NCI-H69 (cell line): ENCODE measurements at places on chromosomes 12 and 14.

GRCh38 chr12:30529489-30530269 lies 166.0 kb downstream of the IPO8 start:
- DNase-seq: no peak

DNA sequence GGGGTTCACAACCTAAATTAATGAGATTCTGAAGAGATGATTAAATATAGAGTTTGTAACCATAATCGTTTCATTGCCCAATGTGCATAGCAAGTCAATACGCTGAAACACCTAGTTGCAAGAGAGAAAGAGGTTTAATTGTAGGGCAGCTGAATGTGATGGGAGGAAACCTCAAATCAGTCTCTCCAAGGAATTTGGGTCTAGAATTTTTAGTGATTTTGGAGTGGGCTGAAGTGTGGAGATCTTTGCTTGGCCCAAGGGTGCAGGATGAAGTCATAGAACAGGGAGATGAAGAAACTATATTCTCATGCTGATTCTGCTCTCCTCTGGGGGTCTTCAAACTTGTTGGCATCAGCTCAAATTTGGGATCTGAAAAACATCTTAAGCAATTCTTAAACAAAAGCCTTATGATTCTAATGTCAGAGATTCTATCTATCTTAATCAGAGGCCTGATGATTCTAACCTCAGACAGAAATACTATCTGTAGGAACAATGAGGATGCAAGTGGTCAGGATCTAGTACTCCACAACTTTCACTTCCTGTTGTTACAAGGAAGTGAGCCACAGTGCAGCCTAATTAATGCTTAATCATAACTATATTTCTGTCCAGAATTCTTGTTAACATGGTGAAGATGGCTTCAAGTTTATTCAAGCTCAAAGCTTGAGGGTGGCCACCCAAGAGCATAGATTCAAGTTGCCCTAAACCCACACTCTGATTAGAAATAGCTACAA lies 80.2 kb upstream of the FUT8 start:
- DNase-seq: no peak

DNA sequence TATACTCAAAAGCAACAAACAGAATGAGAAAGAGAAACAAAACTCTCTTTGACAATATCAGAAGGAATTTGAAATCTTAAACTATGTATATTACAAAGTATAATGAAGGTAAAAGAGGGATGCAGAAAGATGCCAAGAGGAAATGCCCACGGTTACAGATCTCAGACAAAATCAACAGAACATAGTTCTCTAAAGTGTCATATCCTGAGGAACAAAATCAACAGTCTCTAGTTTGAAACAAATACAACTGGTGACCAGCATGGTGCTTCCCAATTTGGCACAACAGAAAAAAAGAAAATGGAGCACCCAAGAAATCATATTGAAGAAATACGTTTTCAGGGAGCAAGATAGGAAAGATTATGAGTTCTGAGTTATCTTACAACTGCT lies 116.5 kb downstream of the METTL25 start:
- DNase-seq: no peak

DNA sequence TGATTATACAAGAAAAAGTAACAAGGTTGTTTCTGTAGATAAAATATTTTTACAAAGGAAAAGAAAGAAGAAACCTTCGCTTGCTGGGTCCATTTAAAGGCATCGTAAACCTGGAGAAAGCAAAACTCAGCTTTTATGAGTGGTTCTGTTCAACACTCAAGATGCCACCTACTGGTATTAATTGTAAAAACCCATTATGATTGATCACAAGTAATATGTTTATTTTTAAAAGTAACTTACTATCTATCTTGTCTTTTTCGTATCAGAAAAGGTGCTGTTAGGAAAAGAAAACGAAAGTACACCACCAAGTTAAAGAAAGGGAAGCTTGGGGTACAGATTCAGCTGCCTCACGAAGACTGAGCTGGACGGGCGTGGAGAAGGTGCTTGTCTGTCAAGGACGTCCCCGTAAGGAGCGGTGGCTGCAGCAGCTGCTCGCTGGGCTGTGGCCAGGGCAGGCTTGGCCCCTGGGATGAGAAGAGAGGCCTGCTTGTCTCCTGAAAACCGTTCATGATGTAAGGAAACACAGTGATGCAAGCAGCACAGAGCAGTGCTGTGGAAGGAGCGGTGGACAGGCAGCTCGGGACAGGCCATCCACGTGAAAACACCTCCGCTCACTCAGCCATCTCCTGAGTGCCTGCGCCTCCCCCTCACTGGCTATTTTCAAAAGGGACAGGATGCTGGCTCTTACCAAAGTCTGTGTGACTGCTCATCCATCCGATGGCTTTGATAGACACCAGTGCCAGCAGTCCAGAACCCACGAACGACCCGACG lies 25.0 kb downstream of the SLC15A4 start:
- no peak for DNase-seq

GRCh38 chr14:22689199-22689598 lies 45.0 kb upstream of the OR6J1 start:
- no peak for DNase-seq

- no peak for DNase-seq
Measured at GRCh38 chr12:104303538-104304151, at the start of gene EID3. TSS of gene EID3 (plus strand) at chr12:104303739. CDS start at chr12:104303935, 196 bp downstream.

- DNase-seq: no peak
Measured at GRCh38 chr12:14900521-14901227, 15.0 kb upstream of the MGP start.

DNA sequence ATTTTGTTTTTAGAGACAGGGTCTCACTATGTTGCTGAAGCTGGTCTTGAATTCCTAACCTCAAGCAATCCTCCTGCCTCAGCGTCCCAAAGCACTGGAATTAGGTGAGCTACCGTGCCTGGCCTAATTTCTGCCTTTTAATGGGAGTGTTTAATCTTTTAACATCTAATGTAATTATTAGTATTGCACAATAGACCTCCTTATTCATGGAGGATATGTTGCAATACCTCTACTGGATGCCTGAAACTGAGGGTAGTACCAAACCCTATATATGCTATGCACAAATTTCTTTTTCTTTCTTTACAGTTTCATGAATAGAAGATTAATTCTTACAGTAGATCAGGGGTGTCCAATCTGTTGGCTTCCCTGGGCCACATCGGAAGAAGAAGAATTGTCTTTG lies 47.8 kb downstream of the MYRFL start:
- no peak for DNase-seq

DNA sequence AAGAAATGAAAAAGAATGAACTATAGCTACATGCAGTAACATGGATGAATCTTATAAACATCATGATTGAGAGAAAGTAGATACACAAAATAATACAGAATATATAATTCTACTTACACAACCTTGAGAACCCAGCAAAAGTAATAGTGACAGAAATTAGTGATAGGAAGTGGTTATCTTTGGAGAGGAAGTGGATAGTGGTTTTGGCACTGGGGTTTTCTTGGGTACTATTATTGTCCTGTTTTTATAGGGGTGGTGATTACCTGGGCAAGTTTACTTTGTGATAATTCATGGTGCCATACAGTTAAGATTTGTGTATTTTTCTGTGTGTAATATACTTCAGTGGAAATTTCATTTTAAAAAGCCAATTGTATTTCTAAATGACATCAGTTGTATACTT lies 352.7 kb downstream of the AEBP2 start:
- DNase-seq: no peak

DNA sequence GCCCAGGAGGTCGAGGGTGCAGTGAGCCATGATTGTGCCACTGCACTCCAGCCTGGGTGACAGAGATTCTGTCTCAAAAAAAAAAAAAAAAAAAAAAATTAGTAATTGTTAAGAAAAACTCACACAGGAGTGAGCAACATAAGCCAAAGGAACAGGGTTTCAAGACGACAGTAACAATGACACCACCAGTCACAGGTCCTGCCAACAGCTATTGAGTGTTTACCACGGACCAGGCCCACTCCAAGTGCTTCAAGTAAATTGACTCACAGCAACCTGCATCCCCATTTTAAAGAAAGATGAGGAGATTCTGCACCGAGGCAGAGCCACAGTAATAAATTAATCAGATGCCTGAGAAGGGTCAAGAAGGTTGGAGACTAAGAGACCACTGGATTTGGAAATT lies 194.5 kb downstream of the DPF3 start:
- DNase-seq: no peak

GRCh38 chr12:96447256-96447655 lies 42.1 kb upstream of the CFAP54 start:
- DNase-seq: no peak

DNA sequence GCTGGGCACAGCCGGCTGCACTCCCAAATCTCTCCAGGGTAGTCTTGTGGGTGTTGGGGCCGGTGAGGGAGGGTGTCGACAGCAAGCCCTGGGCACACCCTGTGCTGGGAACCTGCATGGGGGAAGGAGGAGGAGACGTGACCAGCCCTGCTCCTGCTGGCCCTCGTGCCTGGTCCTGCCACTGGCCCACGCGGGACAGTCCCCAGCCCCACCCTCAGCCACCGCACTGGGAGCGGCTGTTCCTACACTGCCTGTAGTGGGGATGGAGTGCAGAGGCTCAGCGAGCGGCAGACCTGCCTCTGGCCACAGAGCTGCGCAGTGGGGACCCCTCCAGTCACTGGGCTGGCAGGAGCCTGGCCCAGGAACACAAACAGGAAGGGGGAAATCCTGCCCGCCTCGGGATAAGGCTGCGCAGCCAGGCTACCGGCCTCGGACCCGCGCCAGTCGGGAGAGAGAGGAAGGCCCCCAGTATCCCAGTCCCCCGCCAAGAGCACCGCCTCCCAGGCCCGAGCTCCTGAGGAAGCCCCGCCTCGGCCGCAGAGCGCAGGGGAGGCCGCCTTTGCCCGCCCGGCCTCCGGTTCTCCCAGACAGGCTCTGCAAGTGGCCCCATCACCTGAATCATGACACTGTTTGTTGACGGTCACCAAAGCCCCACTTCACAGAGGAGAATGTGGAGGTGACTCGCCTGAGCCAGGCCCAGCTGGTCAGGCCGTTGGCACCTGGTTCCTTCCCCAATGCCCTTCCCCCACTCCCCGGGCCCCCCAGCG lies 10.6 kb downstream of the AHNAK2 start:
- DNase-seq: peak; percentile 74

DNA sequence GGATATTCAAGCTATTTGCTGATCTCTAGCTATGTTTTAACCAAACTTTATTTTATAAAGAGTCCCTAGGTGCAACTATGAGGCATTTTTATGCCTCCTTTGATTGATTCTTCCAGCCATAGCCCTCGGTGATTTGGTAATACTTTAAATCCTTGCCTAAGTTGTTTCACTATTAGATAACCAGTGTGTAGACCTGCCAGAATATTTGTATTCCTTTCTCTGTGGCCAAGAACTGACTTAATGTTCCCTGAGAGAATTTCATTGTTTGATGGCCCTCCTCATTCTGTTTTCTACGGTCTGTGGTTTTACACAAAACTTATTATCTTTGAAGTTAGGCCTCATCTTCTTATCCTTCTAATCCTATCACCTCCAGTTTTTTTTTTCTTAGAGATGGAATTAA lies 109.7 kb upstream of the MDGA2 start:
- no peak for DNase-seq

DNA sequence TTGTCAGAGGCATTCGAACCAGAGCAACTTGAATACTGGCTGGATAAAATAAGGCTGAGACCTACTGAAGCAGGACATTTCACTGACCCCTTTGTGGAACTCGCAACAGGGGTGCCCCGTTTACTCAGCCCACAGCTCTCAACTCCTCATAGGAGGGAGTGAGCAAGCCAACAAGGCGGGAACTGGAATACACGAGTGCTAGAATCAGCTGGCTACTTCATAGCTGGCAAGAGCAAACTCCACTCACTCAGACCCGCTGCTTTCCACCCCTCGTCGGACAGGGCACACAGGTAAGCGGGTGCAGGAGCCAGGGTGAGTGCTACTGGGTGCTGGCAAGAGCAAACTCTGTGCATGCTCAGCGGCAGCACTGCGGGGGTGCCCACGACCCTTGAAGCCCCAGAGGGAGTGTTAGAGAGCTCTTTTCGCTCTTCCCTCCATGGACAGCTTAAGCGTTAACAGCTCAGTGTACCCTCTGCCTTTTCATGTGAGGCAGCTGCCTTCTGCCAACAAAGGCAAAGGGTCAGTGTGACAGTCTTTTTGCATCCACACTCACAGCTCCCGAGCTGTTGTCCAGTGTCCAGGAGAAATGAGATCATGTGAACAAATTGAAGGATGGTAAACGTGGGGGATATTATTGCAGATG lies 15.7 kb downstream of the CAPZA3 start:
- DNase-seq: no peak

DNA sequence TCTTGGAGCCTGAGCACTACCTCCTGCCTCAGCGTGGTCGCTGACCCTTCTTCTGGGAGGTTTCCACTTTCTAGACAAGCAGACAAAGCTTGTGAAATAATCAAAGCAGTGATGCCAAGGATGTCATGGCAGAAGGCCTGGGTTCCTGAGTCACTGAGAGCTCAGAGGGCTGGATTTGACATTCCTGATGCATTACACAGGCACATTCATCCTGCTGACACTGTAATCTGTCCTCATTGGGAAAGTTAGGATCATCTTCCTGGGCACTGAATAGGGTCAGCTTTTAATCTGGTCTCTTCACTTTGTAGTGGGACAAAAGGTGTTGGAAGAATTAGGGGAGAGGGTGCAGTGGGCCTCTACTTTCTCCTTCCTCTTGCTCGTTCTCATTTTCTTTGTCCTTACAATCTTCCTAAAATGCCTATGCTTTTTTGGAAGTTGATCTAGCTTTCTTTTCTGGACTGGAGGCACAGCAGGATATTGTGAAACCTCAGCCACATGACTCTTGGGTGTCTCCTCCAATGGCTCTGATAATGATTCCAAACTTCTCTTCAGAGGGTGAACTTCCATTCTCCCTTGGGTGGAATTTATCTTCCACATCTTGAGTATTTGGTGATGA lies 29.6 kb downstream of the EEA1 start:
- DNase-seq: no peak

- no peak for DNase-seq
Measured at GRCh38 chr14:65156568-65157366, 54.5 kb upstream of the MAX start.

DNA sequence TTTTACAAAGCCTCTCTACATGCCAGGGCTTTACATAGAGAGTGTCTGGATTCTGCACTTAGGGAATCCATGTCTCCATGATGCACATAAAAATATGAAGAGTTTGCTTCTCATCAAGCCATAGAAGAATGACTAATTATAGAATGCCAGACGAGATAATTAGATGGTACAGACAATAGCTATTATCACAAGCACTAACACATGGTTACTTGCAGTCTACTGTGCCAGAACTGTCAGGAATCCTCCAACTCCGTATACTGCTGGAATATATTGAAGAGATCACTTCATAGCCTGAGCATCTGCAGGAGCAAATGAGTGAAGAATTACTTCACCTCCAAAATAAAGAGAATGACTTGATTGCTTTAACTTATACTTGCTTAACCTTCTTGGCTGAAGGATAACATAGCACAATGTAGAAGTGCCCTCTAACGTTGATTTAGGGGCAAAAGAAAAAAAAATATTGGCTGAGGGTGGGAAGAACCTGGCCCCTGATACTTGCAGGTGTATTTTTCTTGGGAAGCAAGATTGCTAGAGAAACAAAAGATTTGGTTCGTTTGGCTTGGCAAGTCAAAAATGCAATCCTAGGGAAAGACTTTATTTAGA lies 272.8 kb upstream of the FAR2 start:
- DNase-seq: no peak

- peak; percentile 84 for DNase-seq
Measured at GRCh38 chr12:52818388-52818787, 4.5 kb upstream of the KRT4 start.

GRCh38 chr14:89807151-89807550 lies 147.4 kb downstream of the EFCAB11 start:
- DNase-seq: peak; percentile 82
